ENCODE measurements at places on chromosomes 2 and 18.

DNA sequence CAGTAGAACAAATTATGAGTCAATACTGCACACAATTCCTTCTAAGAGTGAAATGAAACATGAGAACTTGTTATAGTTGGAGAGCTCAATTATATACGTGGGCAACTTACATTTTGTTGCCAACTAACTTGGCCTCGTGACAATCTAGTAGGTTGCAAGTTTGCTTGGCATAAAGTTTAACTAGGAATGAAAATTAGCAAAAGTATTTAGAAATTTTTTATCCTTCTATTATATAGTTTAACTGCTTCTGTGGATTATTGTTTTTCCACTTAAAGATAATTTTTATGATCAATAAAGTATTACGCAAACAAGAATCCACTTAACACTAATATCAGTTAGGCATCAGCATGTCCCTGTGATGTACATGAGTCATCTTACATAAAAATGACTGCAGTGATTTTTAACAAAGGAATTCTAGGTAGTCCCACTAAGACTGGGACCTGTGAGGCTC is 41.1 kb downstream of the FAM124B start:
- DNase-seq: no peak

- no peak for DNase-seq
These were observed 7.6 kb upstream of the CHRNA1 start for GRCh38 chr2:174771631-174772471.

GRCh38 chr18:58288921-58289797 is 245.1 kb downstream of the NEDD4L start:
- DNase-seq: no peak

DNA sequence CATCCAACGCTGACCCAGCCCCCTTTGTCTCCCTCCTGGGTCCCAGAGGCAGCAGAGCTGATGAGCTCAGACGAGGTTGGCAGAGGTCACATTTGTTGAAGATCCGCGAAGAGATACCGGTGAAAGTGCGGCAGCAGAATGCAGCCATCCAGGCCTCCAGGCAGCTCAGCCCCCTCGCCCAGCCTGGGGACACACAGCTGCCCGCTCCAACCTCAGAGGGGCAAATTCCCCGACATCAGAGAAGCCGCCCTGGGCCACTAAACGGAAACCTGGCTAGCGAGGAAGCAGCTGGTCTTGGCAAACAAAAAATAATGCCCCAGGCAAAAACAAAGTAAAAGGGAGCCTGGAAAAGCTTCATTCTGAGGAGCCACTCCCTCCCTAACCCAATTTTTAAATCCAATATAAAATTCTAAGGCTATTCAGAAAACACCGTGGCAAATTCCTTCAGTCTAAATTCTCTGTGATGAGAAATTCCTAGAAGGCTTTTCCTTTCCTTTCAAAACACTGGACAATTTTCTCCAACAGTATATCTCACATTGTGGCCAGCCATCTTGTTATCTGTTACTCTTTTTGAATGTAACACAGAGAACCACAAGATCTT is 262.4 kb downstream of the SS18 start:
- DNase-seq: no peak

GRCh38 chr2:17877811-17878280 is 621 bp upstream of the KCNS3 start:
- no peak for DNase-seq

DNA sequence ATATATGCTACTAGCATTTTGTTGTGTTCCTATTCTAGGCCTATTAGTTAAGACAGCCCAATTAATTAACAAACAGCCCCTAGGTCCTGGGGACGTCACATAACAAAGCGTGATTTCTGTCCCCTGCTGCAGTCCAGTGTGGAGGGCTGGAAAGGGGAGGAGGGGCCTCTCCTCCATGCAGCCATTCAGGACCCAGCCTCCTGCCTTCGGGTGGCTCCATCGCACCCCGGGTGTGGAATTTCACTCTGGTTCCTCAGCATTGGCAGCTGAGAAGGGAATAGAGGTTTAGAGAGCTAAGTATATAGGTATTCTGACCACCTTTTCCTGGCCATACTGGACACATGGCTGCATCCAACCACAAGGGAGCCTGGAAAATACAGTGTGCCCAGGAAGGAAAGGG is 42.4 kb downstream of the MC2R start:
- no peak for DNase-seq

DNA sequence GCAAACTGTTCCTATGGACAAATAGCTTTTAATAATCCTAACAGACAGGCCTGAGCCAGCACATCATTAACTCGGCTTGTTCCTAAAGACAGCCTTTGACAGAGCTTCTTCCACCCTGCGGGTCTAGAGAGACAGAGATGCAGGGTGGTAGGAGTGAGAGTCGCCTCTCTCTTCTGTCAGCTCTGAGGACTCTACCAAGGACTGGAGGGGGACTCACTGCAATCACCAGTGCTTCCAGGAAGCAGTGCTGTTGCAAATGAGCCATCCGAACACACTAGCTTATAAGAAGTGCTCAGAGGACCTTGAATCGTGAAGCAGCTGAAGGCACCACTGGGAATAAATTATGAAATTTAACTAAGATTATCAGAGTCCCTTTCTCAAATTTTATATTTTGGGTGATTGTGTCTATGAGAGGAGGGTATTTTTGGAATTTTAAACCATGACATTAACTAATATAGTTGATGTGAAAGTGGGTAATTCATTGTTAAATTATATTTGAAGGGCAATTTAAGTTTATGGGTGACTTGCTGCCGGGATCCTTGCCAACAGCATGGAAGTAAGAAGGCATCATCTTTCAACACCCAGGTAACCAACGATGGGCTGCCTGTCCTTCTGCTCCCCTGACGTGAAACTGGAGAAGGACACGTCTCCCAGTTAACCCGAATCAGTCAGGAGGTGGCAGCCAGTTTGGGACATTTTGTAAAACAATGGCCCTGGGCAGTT is 43.6 kb upstream of the PXDN start:
- no peak for DNase-seq

DNA sequence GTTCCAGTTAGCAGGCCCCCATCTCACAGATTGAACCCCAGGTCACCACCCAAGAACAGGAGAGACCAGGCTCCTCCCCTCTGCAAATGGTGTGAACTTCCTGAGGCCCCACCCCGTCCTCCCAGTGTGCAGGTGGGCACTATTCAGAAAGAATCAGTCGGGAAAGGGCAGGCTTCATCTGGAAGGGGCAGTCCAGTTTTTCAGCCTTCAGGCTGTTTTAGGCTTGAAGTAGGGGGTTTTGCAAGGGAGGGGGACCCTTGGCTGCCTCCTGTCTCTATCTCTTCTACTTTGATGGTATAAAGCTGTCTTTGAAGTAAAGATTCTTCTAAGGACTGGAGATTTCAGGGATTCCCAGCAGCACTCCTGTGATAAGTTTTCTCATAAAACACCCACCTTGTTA is 267.6 kb downstream of the RND3 start:
- no peak for DNase-seq

DNA sequence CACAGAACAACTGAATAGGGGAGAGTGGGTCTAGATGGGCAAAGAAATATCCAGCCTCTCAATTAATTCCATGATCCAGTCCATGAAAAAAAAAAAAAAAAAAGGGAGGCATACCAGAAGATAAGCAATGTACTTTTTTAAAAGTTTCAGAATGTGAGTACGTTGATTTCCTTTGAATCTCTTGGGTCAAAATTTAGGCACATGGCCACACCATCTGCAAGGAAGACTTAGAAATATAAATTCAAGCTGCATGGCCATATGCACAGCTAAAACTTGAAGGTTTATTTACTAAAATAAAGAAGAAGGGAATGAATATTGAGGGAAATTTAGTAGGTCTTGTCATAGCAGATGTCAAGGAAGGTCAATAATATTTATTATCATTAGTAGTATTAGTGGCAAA is 286.5 kb upstream of the CDH7 start:
- DNase-seq: no peak

- no peak for DNase-seq
These were observed 20.4 kb upstream of the KCNS3 start for GRCh38 chr2:17858064-17858463.

DNA sequence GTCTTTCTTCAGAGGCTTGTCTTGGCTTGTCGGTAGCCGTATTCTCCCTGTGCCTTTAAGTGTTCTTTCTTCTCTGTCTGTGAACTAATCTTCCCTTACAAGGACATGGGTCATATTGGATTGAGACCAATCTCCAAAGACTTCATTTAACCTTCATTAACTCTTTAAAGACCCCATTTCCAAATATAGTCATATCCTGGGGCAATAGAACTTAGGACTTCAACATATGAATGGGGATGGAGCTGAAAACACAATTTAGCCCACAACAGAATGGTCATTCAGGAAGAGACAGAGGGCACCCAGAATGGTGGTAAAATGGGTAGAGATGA is 82.1 kb upstream of the TANK start:
- DNase-seq: no peak

- DNase-seq: no peak
These were observed 2022.0 kb upstream of the CELF4 start for GRCh38 chr18:39587586-39587985.

GRCh38 chr2:69992310-69993047 is 31.0 kb upstream of the ASPRV1 start:
- no peak for DNase-seq

DNA sequence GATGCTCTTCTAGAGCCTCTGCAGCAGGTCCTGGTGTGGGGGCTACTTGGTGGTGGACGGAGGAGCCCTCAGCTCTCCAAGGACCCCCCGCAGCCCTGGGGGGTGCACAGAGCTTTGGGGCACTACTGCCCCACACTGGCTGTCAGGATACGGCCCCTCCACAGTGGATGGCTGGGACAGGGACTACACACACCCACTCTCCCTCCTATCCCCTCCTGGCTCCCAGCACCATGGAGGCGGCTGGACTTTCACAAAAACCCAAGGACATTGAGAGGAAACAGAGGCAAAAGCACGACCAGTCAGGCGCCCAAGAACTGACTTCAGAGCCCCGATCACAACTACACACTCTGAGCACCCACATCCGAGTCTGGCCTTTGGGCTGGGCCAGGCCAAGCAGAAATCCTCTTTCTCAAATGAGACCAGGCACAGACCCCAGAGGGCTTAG is 12.6 kb downstream of the GPR35 start:
- DNase-seq: no peak

GRCh38 chr18:459814-460593 is 40.5 kb downstream of the COLEC12 start:
- no peak for DNase-seq

DNA sequence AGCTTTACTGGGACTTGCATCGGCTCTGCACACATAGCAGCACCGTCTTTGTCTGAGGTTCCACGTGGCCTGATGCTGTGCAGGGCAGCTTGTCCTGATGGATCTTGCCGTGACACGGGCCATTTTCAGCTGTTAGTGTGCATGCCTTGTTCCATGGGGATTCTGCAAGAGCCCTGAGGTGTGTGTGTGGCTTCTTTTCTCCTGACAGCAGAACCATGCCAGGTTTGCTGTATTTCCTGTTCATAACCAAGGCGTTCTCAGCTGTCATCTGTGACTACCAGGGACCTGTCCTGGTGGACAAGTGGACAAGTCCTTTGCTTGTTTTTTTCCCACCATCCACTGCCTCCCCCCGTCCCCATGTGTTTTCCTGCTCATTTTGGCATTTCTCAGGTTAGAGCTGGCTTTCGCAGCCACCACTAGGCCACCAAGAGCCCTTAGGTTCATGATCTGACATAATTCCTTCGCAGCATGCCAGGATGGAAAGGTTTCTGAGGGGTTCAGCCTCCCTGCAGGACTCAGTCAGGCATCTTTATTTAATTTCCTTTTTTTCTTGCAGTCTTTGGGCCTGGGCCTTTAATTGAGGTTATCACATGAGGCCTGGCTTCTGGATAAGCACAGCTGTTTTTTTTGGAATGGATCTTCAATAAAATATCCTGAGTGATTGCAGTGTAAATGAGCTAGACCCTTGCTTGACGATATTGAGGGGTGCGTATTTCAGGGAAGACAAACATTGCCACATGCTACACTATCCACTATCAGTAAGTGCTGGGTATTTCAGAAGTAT is 139.4 kb downstream of the NCK2 start:
- DNase-seq: no peak

DNA sequence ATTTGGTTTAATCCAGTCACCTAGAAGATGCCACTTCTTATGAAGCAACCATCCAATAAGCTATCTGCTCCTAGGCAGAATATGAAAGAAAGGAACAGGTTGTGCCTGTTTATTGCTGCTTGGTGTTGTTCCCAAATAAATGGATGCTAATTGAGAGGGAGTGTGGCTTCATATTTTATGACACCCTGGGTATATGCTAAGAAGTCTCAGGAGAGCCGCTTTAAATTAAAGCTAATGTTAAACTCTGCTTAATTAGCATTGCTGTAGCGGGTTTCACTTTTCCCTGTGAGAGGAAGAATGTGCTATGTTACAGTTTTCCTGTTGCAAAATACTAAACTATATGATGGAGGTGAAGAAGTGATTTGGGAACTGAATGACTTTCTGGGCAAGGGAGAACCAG is 48.7 kb upstream of the TANK start:
- DNase-seq: no peak

GRCh38 chr2:241309684-241310117 is 5.8 kb downstream of the HDLBP start:
- peak; percentile 71 for DNase-seq

DNA sequence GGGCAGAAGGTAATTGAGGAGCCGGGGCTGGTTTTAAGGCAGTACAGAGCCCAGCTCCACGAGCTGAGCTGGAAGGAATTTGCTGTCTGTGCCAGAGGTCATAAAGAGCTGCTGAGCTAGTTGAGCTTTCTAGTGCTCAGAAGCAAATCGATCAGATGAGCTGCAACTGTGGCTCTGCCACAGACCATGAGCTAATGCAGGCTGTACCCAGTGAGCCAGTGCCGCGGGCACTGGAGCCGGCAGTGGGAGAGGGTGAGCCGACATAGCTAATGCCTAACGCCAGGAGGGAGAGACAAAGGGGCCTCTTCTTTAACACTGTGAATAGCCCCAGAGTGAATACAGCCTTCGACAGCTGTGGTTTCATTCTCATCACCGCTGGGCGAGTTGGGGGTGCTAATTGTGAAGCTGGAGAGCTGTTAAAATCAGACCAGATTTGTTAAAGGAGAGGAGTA is 410.1 kb upstream of the TCF4 start:
- no peak for DNase-seq

- no peak for DNase-seq
These were observed 8.7 kb downstream of the TMEM182 start for GRCh38 chr2:102770506-102770905.

DNA sequence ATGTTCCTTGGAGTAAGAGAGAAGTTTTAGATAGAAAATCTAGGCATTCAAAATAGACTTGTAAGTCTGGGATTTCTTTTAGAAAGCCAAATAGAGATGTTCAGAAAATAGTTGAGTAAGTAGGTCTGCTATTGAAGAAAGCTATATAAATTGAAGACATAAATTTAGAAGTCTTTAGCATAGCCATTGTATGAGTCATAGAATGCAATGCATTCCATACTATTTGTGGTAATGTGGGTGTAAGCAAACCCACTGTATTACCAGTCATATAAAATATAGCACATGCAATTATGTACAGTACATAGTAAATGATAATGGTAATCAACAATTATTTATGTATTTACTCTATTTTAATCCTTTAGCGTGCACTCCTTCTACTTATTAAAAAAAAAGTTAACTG is 14.1 kb downstream of the MC4R start:
- no peak for DNase-seq

Measured in stimulated activated CD4-positive, alpha-beta T cell treated with anti-CD3 and anti-CD28 coated beads, Interleukin-4, amount 100 ng/mL, for 4 hours (primary cell).